Stimulated activated CD8-positive, alpha-beta memory T cell treated with anti-CD3 and anti-CD28 coated beads, Interleukin-4, amount 100 ng/mL, for 24 hours (primary cell): ENCODE measurements at places on chromosomes 12 and 14.

- no peak for DNase-seq
These were observed 31.0 kb downstream of the SAMD4A start for GRCh38 chr14:54597795-54598443.

DNA sequence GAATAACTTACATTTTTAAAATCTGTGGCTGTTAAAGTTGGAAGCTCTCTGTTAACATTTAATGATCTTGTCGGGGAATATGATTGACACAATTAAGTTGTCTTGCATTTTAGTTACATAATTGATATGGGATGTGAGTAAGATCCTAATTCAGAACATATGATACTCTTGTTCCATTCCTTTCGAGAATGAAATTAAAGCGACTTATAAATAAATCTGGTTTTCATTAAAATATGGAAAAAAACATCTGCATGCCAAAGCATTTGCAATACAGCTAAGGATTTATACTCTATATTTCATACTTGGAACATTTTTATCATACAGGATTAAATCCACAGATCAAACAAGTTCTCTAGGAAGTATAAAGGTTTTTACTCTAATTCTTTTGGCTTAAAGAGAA lies 52.0 kb downstream of the SLC38A6 start:
- no peak for DNase-seq

DNA sequence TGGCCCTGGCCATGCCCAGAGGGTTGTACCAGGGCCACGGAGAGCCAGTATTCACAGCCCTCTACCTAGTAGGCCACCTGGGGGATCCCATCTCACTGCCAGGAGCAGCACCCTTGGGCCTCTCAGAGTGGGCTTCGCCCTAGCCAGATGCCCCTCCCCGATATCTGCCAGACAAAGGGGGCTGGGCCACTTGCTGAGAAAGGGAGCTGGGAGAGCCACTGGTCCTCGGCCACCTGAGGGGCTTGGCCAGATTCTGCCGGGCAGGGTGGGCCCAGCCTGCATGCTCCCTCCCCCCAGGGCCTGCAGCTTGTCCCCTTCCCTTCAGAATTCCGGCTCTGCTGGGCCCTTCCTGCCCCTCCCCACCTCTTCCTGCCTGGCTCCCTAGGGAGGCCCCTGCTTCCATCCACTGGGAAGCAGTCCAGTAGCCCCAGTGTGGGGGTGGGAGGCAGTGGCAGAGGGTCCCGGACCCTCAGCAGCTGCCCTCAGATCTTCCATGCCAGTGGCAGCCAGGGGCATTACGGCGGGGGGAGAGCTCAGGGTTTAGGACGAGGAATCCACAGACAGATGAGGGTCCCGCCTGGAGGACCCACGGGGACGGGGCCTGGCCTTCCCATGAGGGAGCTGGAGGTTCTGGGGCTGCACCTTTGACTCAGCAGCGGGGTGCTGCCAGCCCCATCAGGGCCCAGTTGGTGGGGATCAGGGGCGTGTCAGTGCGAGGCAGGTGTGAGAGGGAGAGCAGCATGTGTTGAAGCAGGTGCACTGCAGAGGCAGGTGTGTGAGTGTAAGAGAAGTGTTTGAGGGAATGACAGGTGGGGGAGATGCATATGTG lies 2.4 kb downstream of the CRIP2 start:
- DNase-seq = no peak

DNA sequence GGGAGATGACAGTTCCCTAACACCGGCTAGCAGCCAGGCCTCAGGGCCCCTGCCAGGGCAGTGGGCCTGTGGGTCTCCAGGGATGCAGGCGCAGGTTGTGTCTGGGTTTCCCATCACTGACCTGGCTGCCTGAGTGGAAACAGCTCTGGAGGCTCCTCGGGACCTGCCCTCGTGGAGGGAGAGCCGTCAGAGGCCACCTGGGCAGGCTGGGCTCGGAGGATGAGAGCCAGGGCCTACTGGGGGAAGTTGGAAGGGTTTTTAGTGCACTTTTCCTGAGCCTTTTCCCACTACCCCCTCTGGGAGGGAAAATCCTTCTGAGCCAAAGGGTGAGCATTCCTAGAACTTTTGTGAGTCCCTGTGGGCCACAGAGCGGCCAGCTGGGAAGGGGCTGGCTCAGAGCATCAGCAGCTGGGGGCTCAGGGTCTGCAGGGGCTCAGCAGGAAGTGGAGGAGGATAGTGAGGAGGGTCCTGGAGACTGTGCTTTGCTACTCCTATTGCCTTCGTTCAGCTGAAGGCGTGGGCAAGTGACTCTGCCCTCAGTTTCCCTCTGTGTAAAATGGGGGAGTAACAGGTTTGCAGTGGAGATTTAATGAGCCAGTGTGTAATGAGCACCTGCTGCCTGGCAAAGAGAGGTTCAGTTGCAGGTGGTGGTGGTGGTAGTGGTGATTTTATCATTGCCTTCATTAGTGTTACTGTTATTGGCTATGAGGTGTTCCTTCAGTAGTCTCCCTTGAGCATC lies 1.8 kb downstream of the SH2B3 start:
- no peak for DNase-seq

GRCh38 chr14:51240804-51241380 lies 845 bp downstream of the TMX1 start:
- no peak for DNase-seq

GRCh38 chr12:71456990-71457389 lies 17.4 kb downstream of the LGR5 start:
- DNase-seq = no peak

DNA sequence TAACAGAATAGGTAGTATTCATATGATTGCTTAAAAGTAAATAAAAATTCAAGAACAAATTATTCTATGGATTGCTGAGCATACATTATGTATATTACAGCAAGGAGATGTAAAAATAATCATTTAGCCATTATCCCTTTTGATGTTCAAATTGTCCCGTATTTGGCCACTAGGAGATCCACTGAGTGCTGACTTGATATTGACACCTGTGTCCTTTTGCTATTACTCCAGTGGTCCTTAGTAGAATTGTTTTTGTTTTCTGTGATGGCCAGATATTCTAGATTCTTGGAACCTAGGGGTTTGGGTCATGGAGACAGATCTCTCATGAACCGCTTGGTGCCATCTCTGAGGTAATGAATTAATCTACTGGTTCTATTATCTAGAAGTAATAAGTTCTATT lies 16.8 kb downstream of the ERO1A start:
- no peak for DNase-seq

GRCh38 chr12:66755727-66756395 lies 77.0 kb upstream of the GRIP1 start:
- DNase-seq = no peak

DNA sequence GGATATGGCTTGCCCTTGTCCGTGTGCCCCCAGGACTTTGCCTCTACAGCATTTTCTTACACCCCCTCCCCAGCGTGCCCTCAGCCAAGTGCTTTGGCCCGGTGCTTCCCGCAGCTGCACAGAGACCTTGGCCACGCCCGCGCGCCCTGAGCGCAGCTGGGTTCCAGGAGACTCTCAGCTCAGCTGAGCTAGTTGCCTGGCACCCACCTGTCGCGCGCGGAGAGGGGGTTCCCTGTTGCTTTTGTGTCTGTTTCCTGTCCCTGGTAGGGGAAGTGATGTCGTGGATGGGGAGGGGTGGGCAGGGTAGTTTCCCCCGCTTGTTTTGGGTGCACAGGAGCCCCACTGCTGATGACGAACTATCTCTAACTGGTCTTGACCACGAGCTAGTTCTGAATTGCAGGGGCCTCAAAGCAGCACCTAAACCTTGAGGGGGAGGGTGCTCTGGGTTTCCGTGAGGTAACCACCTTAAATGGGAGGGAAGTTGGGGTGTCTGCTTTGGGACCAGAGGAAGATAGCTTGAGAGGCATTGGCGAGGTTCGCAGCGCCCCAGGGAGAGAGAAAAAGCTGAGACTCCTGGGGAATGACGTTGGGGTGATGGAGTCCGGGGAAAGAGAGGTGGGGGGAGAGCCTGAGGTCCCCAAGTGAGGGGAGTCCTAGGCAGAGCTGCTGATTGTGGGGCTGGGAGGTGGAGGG lies 1.5 kb downstream of the DIO3 start:
- no peak for DNase-seq
